ENCODE measurements at places on chromosomes 7 and 10.

GRCh38 chr10:122779924-122780323 is 65.7 kb downstream of the CUZD1 start:
- DNase-seq = no peak

- no peak for DNase-seq
Observed at GRCh38 chr7:47786557-47787248, 161.6 kb downstream of the PKD1L1 start.

GRCh38 chr7:87152897-87153641 is 816 bp downstream of the DMTF1 start:
- peak; percentile 17 for DNase-seq

- DNase-seq = no peak
Observed at GRCh38 chr7:33716581-33717477, 188.5 kb upstream of the BMPER start.

DNA sequence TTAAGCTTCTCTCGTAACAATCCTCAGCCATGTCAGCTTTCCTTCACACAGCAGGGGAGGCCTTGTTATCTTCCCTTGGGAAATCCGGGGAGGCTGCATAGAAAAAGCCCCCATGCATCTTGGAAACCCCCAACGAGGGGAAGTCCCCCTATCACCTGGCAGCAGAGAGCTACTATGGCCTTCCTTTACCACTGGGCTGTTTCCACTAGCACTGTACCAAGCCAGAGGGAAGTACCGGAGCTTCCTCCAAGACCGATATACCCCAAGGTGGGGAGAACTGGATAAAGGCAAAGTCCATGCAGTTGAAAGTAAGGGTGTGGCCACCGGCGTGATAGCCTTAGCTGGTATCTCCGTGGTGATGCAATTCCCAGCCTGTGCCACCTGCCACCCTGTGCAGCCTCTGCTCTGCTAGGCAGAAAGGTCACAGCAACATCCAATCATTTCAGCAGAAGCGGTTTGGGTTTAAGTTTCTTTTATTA is 4.4 kb upstream of the CLIP2 start:
- DNase-seq = no peak

Measured in activated CD4-positive, alpha-beta T cell treated with anti-CD3 and anti-CD28 coated beads for 24 hours (primary cell).